Right renal pelvis (tissue), 4 donors: ENCODE measurements at places on chromosomes 1 and 21. TPM values are rescaled to one million over a fixed set of nuclear protein-coding genes. Genes with fewer than 3 reads are reported as not detected.
A peak's percentile ranks its signal among the peaks of the same experiment; 100 is the strongest.

PTPN7 gene
- polyA plus RNA-seq, result 1.0 TPM

MAP3K7CL gene
- 5.2 TPM for polyA plus RNA-seq

CHI3L1 gene
- 12.9 TPM for polyA plus RNA-seq

MCM3AP gene
- 73.8 TPM for polyA plus RNA-seq

GRCh38 chr1:206133751-206134415 is 16.7 kb upstream of the AVPR1B start:
- no peak for DNase-seq

- no peak for DNase-seq
Measured at GRCh38 chr1:27325286-27325685, 3.3 kb downstream of the TMEM222 start.

GRCh38 chr1:184745929-184746638 is 8.6 kb downstream of the EDEM3 start:
- no peak for DNase-seq

DNA sequence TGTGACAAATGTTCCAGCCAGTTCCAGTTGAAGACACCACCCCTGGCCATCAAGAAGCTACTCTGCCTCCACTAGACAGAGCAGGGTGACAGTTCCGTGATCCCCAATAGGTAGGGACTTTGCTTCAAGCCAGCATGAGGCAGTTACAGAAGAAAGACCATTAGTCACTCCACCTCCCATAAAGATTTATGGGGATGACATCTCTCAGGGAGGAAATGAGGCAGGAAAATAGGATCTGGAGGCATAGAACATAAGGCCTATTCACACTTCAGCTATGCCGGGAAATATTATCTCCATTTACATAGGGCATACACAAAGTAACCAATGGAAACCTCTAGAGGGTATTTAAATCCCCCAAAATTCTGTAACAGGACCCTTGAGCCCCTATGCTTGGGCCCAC is 3.5 kb upstream of the GBP7 start:
- DNase-seq, result no peak

DNA sequence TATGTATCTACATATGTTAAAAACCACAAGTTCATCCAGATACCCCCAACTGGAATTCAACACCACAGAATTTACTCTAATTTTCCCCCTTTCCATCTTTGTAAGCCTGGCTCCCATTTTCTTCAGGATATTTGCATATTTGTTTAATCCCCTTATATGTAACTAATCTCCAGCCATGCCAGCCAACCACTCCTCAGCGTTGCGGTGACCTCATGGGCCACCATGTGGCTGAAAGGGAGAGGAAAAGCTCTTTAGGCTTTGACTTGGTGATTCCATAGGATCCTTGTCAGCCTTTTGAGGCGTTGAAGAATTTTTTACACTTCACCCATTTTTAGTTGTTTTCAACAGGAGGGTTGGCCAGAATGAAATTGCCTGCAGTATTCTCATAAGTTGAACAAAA is 10.0 kb downstream of the CLDN19 start:
- DNase-seq, result no peak

DNA sequence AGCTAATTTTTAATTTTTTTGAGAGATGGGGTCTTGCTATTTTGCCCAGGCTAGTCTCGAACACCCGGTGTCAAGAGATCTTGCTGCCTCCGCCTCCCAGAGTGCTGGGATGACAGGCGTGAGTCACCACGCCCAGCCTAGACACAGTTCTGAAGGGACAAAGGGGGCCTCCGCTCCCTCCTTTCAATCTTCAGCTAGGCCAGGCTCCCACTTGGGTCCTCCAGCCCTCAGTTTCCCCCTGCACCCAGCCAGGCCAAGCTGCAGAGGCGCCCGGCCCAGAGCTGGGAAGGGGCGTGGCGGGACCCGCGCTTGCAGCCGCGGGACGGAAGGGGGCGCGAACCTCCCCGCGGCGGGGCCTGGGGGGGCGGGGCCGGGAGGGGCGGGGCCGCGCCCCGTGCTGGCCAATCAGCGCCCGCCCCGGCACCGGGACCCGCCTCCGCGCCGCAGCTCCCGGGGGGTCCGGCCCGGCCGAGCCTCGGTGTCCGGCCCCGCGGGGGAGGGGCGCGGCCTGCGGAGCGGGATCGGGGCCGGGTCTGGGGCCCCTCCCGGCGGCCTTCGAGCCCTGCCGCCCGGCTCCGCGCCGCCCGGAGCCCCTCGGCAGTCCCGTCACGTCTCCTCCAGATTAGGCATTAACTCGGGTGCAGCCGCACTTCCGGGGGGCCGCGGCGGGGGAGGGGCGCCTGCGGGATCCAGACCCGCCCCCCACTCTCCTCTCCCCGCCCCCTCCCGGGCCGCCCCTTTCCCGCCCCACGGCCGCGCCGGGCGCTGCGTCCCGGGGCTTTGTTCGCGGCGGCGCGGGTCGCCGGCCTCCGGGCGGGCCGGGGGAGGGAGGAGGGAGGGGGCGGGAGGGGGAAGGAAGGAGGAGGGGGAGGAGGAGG is 559 bp upstream of the AGRN start:
- DNase-seq, result peak; percentile 77

GRCh38 chr1:227900571-227901051 is 47.1 kb downstream of the WNT9A start:
- DNase-seq, result no peak

GRCh38 chr1:31715087-31715872 is 11.5 kb upstream of the COL16A1 start:
- DNase-seq, result peak; percentile 85

DNA sequence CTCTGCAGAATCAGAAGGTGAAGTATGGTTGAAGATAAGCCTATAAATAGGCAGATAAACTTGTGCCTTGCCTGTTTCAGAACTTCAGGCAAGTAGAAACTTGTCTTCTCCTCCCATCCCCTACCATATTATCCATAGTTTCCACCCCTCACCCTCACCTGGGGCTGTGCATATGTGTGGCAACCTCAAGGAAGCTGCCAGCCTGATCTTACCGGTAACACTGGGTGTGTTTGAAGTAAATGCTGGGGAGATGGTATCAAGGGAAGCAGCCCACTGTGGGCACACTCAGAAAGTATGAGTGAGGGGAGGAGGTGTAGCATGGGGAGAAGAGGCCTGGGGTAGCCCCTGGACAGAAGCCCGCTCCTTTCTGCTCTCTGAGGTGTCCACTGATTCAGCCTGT is 14.5 kb downstream of the VANGL2 start:
- no peak for DNase-seq

GRCh38 chr1:51288578-51288977 is 41.8 kb downstream of the TTC39A start:
- DNase-seq, result no peak

DNA sequence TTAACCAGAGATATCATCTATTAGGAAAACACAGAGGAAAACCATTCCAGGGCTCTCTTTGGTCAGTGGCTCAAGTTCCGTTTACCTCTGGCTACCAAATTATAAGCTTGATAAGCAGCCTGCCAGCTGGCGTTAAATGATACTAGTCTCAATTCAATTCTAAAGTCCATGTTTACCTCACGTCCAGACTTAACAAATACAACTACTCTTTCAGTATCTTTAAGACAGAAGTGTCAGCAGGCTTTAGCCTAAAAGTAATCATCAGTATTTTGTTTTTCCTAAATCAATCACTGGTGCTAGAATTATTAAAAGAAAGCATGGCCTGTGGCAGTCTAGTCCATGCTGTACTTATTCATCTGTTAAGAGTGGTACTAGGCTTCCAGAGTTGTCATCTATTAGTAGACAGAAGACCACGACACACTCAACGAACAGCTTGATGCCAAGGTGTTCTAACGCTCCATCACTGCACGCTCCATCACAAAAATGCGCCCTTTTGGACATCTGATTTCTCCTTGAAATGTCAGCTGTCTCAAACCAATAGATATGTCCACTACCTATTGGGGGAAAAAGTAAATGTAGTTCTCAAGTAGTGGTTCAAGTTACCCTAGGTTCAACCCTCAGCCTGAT is 1.5 kb downstream of the IVNS1ABP start:
- DNase-seq, result no peak

DNA sequence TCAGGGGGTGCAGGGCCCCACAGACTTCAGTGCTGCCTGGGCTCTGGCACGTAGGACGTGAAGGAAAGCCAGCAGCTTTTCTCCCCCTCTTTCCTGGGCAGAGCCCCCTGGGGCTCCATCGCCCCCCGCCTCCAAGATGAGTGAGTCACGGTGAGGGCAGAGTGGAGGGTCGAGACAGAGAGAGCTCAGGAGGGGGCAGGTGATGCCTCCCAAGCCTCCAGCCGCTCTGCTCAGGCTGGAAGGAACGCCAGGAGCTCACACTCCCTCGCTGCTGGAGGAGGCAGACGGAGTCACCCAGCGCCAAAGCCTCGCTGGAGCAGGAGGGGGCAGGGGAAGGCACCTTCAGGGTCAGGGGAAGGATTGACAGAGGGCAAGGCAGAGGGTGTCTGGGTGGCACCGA is 119.5 kb downstream of the CASZ1 start:
- DNase-seq, result no peak

GRCh38 chr1:53495633-53496345 is 36.6 kb downstream of the DMRTB1 start:
- DNase-seq, result no peak
